ENCODE measurements at places on chromosomes 6 and 20.

DNA sequence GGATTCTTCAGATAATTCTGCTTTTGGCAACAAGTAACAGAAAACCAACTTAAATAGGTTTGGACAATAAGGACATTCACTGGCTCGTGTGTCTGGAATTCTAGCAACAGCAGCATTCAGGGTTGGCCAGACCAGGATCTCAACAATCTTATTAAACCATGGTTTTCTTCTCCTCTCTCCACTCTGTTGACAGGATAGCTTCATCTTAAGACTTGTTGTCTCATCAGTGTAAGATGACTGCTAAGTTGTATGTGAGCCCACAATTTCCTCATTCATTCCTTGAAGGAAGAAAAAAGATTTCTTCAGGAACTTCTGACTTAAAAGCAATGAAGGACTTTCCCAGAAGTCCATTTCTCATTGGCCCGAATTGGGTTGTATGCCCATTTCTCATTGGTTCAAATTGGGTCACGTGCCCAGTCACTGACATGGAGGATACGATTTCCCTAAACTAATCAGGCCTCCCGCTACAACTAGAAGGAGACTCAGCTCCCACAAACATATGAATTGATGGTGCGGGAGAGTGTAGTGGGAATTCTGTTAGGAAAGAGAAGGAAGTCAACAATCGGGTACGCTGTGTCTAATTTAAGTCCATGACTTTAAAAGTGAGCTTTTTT lies 83.7 kb downstream of the SLC22A3 start:
- DNase-seq, result no peak

DNA sequence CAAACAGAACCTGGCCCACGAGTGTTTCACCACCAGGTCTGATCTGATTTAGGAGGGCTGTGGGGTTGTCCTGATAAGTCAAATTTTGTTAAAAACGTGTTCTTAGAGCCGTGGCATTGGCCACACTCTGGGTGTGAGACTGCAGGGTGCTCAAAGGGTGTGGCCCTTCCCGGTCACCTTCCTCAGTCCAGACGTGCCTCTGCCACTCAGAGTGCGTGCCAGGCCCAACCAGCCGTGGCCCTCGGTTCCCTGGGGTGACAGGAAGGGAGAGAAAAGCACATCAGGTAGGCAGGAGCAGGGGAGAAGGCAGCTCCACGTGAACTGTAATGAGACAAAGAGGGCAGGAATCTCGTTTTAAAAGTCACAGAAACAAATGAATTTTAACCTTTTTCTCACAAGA lies 115.4 kb downstream of the FAM120B start:
- DNase-seq, result no peak

- DNase-seq, result no peak
These were observed 32.5 kb downstream of the SYNDIG1 start for GRCh38 chr20:24501764-24502556.

DNA sequence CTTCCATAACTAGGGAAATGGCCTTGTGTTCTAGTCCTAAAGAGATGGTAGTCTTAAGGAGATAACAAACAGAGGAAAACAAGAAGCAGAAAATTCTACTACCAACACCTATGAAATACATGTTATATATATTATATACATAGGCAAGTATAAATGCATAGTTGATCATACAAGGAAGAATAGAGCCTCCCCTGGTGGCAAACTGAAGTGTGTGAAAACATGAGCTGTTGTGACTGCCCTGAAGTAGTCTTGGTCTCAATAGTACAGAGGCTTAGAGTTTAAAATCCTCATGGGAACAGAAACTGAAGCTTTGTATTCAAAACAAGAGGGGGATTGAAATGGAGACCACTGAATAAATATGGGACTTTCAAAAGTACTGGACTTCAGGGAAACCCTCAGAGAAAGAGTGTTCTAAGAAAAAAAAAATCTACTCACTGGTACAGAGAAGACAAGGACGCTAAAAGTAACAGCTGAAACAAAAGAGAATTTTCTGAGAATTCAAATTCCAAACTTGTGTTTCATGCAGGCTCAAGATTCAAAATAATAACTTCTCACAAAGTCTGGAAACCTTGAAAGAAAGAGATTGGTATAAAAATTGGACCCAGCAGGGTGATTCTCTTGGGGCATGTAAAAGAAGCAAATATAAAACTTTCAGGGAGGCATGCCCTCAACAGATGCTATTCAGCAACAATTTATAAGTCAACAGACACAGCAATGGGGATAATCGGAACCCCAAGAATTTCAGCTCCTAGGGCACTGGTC lies 59.7 kb upstream of the SAMD3 start:
- no peak for DNase-seq

DNA sequence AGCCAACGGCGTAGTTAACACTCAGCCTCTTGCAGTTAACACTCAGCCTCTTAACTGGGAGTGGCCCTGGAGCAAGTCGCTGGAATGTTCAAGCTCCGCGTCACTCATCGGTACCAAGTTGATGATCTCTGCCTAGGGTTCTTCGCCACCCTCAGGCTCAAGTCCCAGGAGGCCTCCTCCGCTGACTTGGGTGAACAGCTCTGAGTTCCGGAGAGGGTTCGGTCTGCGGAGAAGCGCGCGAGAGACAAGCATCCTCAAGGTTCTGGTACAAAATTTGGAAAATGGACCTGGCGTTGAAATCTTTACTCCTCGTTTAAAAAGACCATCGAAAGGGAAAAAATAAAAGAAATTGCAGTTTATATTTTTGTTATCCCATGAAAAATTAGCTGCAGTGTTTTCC lies 876 bp upstream of the DSP start:
- DNase-seq, result no peak

DNA sequence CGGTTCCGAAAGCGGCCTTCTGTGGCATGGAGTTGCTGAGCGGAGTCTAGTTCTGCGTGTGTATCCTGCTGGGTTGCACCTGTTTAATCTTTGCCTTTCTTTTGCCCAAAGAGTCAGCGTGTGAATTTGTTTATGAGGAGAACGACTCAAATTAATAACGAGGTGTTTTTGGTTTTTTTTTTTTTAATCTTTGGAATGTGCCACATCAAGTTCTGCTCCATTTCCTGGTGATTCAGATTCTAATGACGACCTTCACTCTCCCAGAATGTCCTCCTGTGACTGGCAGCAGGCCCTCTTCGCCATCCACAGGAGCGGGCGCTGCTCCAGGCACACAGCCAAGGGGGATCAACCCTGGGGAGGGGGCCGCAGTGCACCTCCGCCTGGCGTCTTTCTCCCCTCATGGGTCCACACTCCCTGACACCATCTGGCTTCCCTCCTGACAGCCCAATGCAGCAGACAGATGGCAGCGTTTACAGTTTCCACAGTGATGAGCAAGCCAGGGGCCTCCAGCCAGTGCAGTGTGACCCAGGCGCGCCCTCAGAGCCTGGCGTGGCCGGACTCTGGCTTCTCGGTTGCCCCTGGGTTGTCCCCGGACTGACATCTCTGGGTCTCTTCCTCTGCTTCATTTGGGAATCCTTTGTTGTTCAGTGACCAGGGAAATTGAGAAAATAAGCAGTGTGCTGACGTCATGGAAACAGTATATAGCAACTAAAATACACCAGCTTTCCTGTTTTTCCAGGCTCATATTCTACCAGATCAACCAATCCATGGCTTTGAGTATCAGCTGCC lies 27.5 kb upstream of the AFDN start:
- DNase-seq, result peak; percentile 30

DNA sequence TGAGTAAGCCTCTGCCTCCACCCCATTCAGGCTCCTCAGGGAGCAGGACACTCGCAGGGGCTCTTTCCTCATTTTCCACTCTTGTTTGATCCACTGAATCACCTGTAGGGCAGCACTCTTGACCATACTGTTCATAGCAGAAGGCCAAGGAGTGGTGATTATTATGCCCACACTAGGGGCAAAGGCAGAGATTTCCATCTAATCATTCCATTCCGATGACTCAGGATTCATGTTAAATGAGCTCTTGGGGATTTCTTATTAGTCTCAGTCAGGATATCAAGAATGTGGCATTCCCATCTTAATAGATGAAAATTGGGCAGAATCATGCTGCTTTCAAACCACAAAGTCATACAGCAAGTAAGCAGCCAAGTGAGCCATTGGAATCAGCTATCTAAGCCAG lies 101.9 kb upstream of the MOCS1 start:
- no peak for DNase-seq

- no peak for DNase-seq
These were observed 975 bp downstream of the SIRT5 start for GRCh38 chr6:13575377-13575775.

Measured in activated CD8-positive, alpha-beta memory T cell treated with anti-CD3 and anti-CD28 coated beads for 24 hours (primary cell).